Endodermal cell (in vitro differentiated cells): ENCODE measurements at places on chromosomes 7 and 10.
A peak's percentile ranks its signal among the peaks of the same experiment; 100 is the strongest.

- peak; percentile 90 for DNase-seq
- peaks cover 4% of the 10 kb centered on the region for H3K36me3 ChIP-seq
- H3K4me1 ChIP-seq = no peaks in the 10 kb centered on the region
- H3K4me3 ChIP-seq = peak overlapping the region; percentile 94
- H3K27me3 ChIP-seq = no peaks in the 10 kb centered on the region
Observed at GRCh38 chr10:79904671-79905321, 44.1 kb downstream of the SFTPD start.

DNA sequence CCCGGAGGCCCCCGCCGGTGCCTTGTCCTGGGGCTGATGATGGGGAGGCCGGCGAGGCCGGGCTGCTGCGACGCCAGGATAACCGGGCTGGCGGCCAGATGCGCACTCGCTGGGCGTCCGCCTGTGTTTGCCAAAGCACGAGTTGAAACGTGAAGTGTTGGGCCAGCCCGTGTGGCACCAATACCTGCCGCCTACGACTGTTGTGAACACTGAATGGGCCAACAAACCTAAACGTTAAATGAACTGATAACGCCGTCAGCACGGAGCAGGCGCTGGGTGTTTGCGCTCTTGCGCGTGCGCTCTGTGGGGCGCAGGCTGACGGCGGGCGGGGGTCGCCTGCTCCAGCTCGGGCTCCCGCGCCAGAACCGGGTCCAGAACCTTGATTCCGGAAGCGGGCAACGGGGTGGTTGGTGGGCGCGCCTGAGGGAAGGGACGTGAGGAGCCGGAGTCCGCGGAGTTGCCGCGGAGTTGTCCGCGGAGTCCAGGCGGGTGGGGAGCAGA lies 658 bp downstream of the CYP2E1 start:
- H3K36me3 ChIP-seq = no peaks in the 10 kb centered on the region
- no peak for DNase-seq
- H3K4me3 ChIP-seq = no peak overlapping the region

DNA sequence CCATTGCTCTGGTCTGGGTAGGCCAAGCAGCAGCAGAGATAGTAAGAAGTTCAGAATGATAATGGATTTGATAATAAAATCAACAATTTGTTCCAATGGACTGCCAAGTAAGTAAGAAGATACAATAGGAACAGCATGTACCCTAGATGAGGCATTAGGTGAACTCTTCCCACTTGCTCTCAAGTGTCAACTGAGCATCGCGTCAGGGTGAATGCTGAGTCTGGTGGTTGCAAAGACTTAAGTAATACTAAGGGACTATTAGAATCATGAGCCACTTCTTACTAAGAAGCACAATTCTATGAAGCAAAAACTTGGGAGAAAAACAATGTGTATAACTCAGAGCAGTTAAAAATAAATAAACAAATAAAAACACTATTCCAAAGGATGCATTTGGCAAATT lies 54.5 kb downstream of the LRRN3 start:
- no peak for DNase-seq
- no peaks in the 10 kb centered on the region for H3K4me1 ChIP-seq
- H3K36me3 ChIP-seq = no peaks in the 10 kb centered on the region

GRCh38 chr7:44079331-44080021 lies 2.9 kb downstream of the POLM start:
- no peaks in the 10 kb centered on the region for H3K4me1 ChIP-seq
- DNase-seq = no peak
- no peaks in the 10 kb centered on the region for H3K27me3 ChIP-seq
- no peak overlapping the region for H3K4me3 ChIP-seq
- peaks cover 24% of the 10 kb centered on the region for H3K36me3 ChIP-seq
- no peak overlapping the region for H3K27ac ChIP-seq

- no peak overlapping the region for H3K4me3 ChIP-seq
- no peaks in the 10 kb centered on the region for H3K4me1 ChIP-seq
- no peak for DNase-seq
- H3K27me3 ChIP-seq = no peaks in the 10 kb centered on the region
- no peaks in the 10 kb centered on the region for H3K36me3 ChIP-seq
Observed at GRCh38 chr7:46663025-46663424, 742.0 kb upstream of the IGFBP3 start.

DNA sequence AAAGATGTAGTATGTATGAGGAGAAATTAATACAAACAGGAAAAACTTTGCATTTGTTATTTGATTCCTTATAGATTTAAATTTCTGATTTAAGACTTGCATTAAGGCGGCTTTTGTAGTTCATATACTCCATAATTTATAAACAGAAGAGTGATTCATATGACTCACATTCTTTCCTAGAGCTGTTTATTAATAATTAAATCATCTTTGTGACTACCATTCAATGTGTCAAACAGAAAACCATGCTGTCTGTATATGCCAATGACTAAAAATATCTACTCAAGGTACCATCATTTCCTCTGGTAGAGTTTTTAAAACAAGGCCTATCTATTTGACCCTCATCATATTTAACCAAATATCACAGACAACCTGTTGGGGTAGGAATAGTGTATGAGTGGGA lies 501.7 kb downstream of the PARD3 start:
- no peaks in the 10 kb centered on the region for H3K27me3 ChIP-seq
- no peak overlapping the region for H3K27ac ChIP-seq
- H3K4me3 ChIP-seq = no peak overlapping the region

DNA sequence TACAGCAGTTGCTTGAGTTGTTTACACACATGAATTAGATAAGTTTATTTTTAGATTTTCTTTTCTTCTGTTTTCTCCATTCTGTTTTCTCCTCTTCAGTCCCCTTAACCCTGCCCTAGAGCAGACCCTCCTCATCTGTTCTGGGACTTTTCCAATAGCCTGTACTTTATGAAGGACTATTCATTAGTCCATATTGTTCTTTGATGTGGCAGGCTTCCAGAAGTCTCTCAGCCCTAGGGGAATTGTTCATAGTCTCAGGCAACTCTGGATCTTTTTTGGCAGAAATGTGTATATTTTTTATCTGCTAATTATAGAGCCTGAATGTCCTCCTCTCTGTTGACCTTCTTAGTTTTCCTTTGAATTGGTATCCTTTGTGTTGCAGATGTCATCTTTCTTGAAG lies 25.4 kb downstream of the KAT6B start:
- H3K36me3 ChIP-seq = no peaks in the 10 kb centered on the region
- no peaks in the 10 kb centered on the region for H3K4me1 ChIP-seq
- no peak overlapping the region for H3K27ac ChIP-seq
- no peaks in the 10 kb centered on the region for H3K27me3 ChIP-seq

GRCh38 chr7:81743665-81744064 lies 26.2 kb downstream of the HGF start:
- no peaks in the 10 kb centered on the region for H3K4me1 ChIP-seq
- no peaks in the 10 kb centered on the region for H3K27me3 ChIP-seq
- no peak overlapping the region for H3K27ac ChIP-seq
- H3K4me3 ChIP-seq = no peak overlapping the region

DNA sequence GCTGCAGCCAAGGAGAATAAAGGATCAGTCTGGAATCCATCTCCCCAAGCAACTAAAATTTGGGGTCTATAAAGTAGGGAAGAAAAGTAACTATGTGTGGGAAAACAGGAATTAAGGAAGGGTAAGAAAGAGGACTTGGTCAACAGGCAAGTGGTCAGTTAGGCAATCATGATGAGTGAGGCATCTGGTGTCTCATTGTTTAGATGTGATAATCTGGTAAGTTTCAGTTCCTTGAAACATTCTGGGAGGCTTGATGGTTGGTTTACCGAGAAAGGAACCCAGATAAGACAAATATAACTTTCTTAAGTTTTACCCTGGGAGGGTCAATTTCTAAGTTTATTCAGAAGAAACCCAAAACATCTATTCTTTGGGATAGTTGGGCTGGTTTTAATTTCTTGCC lies 22.3 kb downstream of the HYAL4 start:
- no peak overlapping the region for H3K27ac ChIP-seq
- DNase-seq = no peak
- no peak overlapping the region for H3K4me3 ChIP-seq
- no peaks in the 10 kb centered on the region for H3K36me3 ChIP-seq
- no peaks in the 10 kb centered on the region for H3K4me1 ChIP-seq
- no peaks in the 10 kb centered on the region for H3K27me3 ChIP-seq

DNA sequence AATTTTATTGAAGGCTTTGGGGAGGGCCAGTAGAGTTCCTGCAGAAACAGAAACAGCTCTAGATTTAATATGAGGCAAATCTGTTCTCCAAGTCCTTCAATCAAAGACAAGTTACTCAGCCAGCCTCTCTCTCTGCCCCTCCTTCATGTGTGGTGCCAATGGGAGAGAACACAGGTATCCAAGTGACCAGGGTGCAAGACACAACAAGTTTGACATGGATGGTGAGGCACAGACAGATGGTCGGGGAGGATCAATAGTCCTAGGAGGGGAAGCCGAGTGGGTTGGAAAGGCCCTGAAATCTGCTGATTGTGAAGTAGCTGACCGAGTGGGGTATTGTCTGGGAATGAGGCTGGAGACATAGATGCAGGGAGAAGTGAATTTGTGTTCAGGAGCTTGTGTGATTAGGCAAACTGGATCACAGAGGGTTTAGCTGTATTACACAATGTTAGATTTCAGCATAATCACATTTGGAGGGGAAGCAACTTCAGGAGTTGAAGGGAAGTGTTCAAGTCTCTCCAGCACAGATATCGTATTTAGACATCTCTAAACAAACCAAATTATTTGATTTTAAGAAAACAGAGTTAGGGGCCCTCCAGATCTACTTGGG lies 1.5 kb downstream of the GIMAP1 start:
- H3K4me1 ChIP-seq = no peaks in the 10 kb centered on the region
- no peak overlapping the region for H3K27ac ChIP-seq
- H3K4me3 ChIP-seq = no peak overlapping the region
- peaks cover 57% of the 10 kb centered on the region for H3K27me3 ChIP-seq
- no peak for DNase-seq
- no peaks in the 10 kb centered on the region for H3K36me3 ChIP-seq
